ENCODE measurements at places on chromosomes 16 and 17.

DNA sequence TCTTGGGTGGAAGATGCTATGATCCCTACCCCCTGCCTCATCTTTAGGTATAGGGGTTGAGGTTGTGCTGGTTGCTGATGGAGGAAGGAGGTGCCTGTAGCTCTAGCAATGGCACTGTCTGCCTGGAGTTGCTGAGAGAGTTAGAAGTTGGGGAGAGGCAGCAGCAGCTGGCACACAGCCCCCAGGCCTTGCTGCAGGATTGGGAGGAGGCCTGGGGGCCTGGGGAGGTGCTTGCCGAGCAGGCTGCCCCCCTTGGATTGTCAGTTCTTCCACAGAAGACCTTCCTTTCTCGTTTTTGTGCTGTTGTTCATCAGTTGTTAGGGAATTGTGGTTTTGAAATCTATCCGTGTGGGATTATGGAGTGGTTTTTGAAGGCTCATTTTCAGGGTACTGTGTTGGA lies 52.9 kb downstream of the SEC14L1 start:
- DNase-seq, result no peak

DNA sequence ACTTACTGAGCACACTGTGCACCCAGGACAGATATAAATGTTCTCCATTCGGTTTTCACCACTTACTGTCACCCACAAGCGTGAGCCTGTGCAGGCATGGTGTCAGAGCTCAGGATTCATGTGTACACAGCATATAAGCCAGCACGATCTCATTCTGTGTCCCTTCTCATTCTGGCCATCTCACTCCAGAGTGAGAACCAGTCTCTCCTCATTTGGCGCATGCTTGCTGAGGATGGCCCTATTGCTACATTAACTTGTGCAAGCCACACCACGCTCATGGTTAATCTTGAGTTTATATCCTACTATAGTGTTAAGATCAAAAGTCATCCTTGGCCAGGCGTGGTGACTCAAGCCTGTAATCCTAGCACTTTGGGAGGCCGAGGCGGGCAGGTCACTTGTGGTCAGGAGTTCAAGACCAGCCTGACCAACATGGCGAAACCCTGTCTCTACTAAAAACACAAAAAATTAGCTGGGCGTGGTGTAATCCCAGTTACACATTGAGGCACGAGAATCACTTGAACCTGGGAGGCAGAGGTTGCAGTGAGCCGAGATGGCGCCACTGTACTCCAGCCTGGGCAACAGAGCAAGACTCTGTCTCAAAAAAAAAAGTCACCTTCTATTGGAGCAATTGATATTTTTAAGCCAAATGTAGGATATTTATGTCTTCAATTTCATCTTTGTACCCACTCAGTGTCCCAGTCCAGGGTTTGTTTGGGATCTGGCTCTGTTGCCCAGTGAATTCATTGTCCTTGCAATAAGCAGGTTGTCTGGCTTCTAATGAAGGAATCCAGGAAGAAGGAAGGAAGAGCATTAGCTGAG lies 20.9 kb downstream of the SOCS1 start:
- no peak for DNase-seq

GRCh38 chr16:28836761-28837064 lies 9.4 kb downstream of the TUFM start:
- DNase-seq, result no peak

GRCh38 chr16:8819411-8820034 lies 21.9 kb downstream of the PMM2 start:
- DNase-seq, result no peak

DNA sequence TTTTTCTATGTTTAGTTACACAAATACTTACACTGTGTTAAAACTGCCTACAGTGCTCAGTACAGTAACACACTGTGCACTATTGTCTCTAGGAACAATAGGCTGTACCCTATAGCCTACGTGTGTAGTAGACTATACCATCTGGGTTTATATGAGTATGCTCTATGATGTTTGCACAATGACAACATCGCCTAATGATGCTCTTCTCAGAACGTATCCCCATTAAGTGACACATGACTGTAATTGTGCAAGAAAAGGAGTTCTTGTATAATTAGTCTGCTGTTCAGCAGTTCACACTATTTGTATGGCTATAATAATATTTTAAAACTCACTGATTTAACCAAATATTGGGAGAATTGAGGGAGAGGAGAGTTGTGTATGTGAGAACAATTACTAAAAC lies 173.7 kb downstream of the TRIM37 start:
- DNase-seq, result no peak

GRCh38 chr16:424623-425081 lies 797 bp upstream of the RAB11FIP3 start:
- DNase-seq, result no peak

- DNase-seq, result no peak
Observed at GRCh38 chr17:77294761-77295160, 154.0 kb downstream of the SEC14L1 start.
